ENCODE measurements at places on chromosomes 12 and 14. TPM values are rescaled to one million over a fixed set of nuclear protein-coding genes. Genes with fewer than 3 reads are reported as not detected.

Gene MYO1H
- not detected for total RNA-seq

GRCh38 chr12:3632754-3633153, 120.2 kb downstream of the CRACR2A start:
- no peak for DNase-seq

GRCh38 chr14:55910601-55911243, 207.5 kb upstream of the PELI2 start:
- no peak for DNase-seq

- DNase-seq: no peak
Measured at GRCh38 chr12:2856051-2856450, 788 bp downstream of the TEX52 start.

DNA sequence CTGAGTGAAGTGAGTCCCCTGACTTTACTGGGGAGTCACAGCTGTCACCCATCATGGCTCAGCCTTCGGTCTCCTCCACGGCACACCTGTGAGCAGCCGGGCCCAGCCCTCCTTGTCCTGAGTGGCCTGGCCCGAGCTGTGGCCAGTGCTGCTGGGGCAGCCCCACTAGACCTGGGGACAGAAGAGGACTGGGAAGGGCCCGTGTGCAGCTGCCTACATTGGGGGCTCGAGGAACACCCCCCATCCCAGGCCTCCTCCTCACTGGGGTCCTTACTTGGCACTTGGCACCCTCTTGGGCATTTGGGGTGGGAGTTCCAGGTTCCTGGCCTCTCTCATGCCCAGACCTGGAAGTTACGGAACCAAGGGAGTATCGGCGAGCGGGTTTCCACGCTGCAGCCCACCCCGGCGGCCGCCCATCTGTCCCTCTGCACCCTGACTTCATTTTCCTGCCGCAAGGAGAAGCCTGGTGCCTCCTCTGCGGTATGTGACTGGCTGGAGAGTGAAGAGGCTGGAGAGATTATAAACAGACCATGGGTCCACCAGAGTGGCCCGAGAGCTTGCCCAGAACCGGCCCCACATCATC, 179.7 kb downstream of the KIF26A start:
- DNase-seq: no peak

DNA sequence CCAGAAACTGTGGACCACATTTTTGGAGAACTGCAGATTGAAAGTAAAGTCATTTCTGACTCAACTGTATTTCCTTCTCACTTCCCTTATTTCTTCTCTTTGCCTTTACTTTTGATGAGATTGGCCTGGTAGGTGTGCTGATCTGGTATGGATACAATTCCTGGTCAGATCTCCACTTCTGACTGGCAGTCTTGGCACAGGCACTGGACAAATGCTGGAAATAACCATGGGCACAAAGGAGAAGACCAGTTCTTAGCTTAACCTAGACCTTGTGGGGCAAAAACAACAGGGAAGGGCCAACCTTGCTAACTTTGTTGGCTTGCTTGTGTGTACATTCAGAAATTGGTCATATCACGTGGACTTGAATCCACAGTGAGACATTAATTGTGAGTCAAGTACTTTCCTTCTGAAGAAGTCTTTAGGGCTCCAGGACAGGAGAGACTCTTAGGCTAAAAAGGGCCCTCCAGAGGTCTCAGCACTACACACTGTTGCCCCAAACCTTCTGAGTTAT, 75.0 kb downstream of the DIP2B start:
- DNase-seq: no peak
